Cardiac septum (tissue), 1 donor: ENCODE measurements at places on chromosomes 3 and 15. TPM values are rescaled to one million over a fixed set of nuclear protein-coding genes. Genes with fewer than 3 reads are reported as not detected.

GRCh38 chr3:128348805-128349531 lies 117.7 kb downstream of the DNAJB8 start:
- DNase-seq, result no peak

DNA sequence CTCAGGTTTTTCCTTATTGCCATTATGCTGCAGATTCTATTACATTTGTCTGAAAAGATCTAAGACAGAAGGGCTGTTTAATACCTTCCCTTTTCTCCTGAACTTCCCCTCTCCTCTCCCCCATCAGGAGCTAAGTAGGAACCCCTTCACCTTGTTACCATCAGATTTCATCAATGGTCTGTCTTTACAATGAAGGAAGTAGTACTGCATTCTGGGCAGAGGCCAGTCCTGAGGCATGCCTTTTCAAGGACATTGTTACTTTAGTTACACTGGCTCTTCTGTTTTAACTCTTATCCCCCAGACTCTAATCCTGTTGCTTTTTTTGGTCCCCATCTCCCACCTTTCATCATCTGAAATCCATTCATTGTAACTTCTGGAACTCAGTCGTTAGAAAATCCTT lies 8.1 kb downstream of the CTNNB1 start:
- no peak for DNase-seq

DNA sequence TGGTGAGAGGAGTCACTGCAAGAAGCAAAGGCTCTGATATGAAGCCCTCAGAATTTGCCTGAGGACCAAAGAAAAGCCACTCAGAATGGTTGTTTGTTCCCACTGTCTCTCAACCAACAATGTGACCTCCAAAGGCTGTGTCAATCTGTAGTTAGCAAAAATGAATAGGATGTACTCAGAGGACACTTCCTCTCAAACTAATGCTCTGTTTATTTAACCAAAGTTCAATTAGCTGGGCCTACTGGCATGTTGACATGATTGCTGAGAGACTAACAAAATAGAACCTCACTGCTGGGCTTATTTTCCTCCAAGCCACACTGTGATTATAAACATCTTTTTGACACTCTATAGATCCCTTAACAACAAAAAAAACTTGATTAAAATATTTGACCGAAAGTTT lies 522.5 kb downstream of the OCA2 start:
- no peak for DNase-seq

- no peak for DNase-seq
These were observed 37.9 kb downstream of the LMLN start for GRCh38 chr3:197997936-197998335.

DNA sequence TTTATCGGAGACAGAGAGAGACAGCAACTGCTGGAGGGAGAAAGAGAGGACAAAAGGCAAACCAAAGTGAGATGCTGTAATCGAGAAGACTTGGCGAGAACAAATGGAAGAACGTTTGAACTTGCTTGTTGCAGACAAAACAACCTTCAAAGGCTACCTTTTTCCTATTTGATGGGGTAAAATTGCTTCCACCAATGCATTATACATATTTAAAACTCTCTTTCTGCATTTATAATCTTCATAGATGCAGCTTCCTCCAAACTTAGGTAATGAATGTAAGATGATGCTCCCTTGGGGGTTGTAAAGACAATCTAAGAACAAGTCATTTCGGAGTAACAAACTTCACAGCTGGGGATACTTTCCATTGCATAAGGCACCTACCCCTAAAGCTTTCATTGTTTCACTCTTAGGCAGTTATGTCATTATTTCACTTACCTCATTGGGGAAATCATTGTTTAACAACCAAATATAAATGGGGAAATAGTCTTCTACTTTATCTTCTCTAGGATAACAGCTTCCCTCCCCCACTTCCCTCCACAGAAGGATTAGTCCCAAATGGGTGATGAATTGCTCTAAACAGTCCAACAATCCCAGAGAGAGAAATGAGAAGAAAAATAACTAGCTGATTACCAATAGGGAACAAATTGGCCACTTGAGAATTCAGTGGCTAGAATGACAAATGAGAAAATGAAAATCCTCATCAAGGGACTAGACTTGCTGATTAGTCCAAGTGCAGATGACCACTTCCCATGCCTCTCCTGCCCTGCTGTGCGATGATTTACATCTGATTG lies 269.8 kb upstream of the ADAMTS9 start:
- no peak for DNase-seq

GRCh38 chr3:172073262-172073915 lies 34.0 kb downstream of the FNDC3B start:
- DNase-seq, result no peak

DNA sequence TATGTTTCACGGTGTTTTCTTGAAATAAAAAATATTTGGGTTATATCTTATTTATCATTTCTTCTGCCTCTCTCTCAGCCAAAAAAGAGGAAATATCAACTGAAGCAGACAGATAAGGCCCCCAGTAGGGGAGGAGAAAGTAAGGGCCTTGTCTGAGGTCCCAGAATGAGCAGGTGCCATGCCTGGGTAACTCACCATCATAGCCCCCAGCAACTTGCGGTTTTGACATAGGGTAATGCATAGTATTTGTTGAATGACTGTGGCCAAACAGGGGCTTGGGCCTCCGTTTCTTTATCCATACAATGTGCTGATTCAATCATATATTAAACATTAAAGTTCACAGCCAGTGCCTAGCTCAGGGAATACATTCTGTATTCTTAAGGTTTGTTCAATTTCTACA lies 119.6 kb downstream of the ABI3BP start:
- no peak for DNase-seq

- DNase-seq, result no peak
These were observed 19.0 kb downstream of the PCYT1A start for GRCh38 chr3:196268284-196269163.

DNA sequence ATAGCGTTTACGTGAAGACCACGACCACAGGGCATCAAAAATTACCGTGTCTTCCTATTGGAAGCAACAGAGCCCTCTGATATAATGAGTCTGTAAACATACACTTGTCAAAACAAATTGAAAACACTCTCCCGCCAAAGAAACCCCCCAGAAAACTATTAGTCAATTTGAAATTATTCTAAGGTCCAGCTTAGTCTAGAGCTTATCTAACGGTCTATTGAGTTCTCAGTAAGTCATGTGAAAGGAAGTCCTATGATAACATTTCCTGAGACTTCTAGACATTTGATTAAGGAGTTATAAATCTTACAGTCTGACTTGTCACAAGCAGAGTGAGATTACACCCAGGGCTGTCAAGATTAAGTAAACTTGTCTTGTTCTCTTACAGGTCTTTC lies 356.3 kb downstream of the FOXP1 start:
- no peak for DNase-seq

GRCh38 chr15:70526974-70527325 lies 236.4 kb downstream of the UACA start:
- DNase-seq, result no peak

DNA sequence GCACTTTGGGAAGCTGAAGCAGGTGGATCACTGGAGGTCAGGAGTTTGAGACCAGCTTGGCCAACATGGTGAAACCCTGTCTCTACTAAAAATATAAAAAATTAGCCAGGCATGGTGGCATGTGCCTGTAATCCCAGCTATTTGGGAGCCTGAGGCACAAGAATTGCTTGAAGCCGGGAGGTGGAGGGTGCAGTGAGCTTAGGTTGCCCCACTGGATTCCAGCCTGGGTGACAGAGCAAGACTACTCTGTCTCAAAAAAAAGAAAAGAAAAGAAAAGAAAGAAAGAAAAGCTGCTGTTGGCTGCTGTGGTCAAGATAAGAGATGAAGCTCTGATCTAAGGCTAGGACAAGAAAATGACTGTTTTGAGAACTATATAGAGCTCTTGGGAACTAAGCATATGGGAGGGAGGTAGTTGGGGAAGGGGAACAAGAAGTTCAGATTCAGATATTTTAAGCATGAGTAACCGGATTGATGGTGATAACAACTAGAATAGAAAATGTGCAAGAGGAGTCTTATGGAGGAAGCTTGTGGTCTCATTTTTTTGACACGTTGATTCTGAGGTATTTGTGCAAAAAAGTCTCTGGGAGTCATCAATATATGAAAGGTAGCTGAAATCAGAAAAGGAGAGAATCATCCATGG lies 25.7 kb downstream of the DNAH12 start:
- no peak for DNase-seq

GRCh38 chr3:88150371-88150770 lies 612 bp downstream of the C3orf38 start:
- no peak for DNase-seq

DNA sequence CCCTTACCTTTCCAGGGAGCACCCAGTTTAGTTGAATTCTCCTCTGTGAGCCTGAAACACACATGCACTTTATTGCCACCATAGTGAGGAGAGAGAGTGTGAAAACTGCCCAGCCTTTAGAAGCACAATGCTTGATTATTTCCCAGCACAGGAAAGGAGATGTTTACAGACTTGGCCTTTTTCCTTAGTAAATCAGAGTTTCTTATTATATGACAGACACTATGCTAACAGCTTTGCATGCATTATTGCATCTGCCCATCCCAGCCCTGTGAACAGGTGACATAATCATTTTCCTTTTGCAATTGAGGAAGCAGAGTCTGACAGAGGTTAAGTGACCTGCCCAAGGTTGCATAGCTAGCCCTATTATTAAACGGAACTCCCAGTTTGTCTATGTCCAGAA lies 36.5 kb downstream of the CAPN3 start:
- no peak for DNase-seq

GRCh38 chr3:198030125-198030524 lies 70.1 kb downstream of the LMLN start:
- no peak for DNase-seq

GRCh38 chr3:150960708-150961684 lies 11.5 kb downstream of the CLRN1 start:
- no peak for DNase-seq

GRCh38 chr15:38622304-38622703 lies 57.7 kb upstream of the RASGRP1 start:
- no peak for DNase-seq

- DNase-seq, result no peak
These were observed 68.3 kb downstream of the OCA2 start for GRCh38 chr15:28030801-28031200.

DNA sequence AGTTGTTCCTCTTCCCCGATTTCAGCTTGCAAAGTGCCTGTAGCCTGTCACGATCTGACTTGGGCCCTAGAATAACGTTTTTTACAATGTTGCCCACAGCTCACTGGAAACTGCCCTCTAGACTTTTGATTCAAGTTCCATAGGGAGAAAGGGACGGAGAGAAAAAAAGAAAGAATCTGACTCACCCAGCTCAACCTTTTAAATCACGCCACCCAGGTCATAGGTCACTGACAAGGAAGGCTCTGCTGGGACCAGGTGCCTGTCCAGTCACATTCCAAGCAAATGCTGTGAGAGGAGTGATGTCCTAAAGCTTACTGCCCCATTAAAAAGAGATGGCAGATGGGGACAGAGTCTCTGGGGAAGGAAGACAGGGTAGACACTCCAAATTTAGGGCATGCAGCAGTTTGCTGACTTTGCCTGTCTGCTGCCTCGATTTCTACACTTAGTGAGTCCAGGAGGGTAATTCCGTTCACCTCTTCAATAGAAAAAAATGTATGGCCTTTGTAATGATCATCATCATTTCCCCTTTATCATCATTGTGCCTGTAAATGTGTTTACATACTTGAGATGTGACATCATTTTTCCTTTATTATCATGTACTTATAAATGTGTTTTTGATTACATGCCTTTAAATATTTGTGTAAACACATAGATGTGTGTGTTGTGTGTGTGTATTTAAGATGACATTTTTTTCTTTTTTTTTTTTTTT lies 8.4 kb upstream of the MYO1E start:
- DNase-seq, result no peak

DNA sequence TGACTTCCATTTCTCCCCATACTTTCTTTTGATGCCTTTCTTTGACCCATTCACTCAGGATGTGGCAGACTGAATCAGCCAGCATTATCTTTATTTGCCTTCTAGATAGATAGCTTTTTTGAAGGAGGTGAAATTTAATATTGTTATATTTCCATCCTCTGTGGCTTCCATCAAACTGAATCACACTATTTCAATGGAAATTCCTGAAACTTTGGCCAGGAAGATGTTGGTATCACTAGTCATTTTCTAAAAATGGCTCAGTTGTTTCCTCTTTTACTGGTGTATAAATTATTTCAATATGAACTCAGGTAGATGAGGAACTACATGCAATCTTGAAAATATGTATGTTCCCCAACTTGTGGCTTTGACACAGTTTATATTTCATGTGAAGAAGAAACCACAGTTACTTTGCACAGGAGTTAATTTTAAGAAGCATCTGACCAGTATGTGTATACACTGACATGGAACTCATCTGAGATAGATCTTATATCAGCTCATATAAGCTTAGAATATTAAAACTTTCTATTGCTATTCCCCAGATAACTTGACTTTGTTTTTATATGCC lies 248.3 kb downstream of the CGGBP1 start:
- DNase-seq, result no peak

DNA sequence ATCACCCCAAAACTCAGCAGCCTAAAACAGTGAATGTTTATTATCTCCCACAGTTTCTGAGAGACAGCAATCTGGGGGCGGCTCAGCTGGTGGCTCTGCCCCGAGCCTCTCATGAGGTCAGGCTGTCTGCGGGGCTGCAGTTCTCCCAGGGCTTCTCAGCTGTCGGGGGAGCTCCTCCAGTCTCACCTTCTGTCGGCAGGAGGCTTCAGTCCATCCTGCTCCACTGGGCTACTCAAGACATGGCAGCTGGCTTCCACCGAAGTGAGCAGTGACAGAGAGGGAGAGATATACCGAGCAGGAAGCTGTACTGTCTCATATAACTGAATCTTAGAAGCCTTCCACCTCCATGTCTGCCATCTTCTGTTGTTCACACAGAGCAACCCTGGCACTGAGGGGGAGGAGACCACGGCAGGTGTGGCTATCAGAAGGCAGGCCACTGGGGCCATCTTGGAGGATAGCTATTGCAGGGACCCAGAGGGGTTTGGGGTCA lies 72.8 kb upstream of the ITGA11 start:
- no peak for DNase-seq

GRCh38 chr3:49609815-49610214 lies 55.5 kb downstream of the BSN start:
- no peak for DNase-seq

NR2E3 gene
- total RNA-seq, result not detected

GOLGA6B gene
- total RNA-seq, result not detected

CCR4 gene
- not detected for total RNA-seq

SLTM gene
- 60.9 TPM for total RNA-seq

BRPF1 gene
- total RNA-seq, result 10.6 TPM

NDN gene
- 35.4 TPM for total RNA-seq

HMCES gene
- total RNA-seq, result 32.9 TPM

CCR9 gene
- not detected for total RNA-seq

PLA1A gene
- total RNA-seq, result 2.0 TPM

KBTBD8 gene
- 2.9 TPM for total RNA-seq

CCDC39 gene
- total RNA-seq, result not detected

SLC15A2 gene
- total RNA-seq, result 0.92 TPM

FGF7 gene
- total RNA-seq, result 7.2 TPM

CRABP1 gene
- total RNA-seq, result not detected
